AG04449 (cell line): ENCODE measurements at places on chromosomes 3 and 15.

DNA sequence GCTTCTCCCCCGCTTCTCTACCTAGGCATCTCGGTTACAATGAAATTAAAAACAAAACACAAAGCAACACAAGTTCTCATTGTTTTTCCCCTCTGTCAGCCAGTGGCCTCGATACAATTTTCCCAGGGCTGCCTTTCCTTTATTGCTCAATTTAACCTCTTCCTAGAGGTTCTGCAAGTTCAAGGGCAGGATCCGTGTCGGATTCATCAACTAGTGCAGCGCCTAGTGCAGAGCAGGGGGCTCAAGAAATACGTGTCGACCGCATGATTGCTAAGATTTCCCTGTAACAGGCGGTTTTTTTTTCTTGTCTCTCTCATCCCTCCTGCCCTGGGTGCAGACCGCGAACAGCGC, 1.4 kb upstream of the BHLHE40 start:
- no peak for DNase-seq

- no peak for DNase-seq
Observed at GRCh38 chr3:126612479-126613205, 42.3 kb downstream of the TXNRD3 start.

DNA sequence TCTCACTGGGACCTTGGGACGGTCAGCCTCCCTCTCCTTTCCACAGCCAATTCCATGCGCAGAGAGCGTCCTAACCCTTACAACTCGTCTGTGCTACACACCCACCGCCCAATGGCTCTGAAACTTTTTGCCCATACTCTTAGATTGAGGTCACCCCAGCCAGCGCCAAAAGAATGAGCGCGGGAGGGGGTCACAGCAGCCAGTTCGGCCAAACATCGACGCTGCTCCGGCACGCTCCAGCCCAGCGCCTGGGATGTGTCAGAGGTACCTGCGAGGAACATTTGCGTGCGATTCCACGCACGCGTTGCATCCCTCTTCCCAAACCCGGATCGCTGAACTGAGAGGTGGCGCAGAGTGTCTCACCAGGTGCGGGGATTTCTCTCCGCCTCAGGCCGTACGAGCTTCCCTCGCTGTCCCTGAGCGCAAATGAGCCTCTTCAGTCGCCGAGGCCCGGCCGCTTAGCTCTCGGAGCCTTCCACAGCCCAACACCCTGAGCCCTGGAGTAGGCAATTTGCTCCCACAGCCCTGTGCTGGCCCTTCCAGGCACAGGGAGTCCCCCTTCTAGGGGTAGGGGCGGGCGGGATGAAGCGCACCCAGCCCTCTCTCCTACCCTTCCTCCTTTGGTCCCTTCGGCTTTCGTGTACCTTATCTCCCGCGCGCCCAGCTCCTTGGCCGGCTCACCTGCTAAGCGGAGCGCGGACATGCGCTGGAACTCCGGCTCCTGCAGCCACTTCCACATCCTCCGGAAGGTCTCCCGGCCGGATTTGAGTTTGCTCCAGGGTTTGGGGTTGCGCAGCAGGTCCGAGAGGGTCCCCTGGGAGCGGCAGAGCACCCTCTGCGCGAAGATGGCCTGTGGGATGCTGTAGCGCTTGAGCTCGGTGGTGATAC, 1.8 kb downstream of the ONECUT1 start:
- DNase-seq: no peak

GRCh38 chr3:277873-278272, 81.3 kb downstream of the CHL1 start:
- no peak for DNase-seq

- no peak for DNase-seq
Observed at GRCh38 chr3:47022641-47023071, 43.2 kb downstream of the NBEAL2 start.
